Spinal cord (tissue), 10 donors: ENCODE measurements at places on chromosomes 16 and 17.
A peak's percentile ranks its signal among the peaks of the same experiment; 100 is the strongest.

DNA sequence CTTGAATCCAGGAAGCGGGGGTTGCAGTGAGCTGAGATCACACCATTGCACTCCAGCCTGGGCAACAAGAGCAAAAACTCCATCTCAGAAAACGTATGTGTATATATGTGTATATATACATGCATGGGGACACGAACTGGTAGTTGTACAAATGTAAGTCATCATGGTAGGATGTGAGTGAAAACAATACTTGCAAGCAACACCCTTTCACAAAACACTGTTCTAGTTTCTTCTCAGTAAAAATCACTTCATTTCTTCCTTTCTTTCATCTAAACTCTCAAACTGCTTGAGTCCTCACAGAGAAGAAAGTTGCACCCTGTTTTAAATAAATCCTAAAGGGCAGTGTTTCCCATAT is 51.8 kb downstream of the METTL16 start:
- no peak for DNase-seq

DNA sequence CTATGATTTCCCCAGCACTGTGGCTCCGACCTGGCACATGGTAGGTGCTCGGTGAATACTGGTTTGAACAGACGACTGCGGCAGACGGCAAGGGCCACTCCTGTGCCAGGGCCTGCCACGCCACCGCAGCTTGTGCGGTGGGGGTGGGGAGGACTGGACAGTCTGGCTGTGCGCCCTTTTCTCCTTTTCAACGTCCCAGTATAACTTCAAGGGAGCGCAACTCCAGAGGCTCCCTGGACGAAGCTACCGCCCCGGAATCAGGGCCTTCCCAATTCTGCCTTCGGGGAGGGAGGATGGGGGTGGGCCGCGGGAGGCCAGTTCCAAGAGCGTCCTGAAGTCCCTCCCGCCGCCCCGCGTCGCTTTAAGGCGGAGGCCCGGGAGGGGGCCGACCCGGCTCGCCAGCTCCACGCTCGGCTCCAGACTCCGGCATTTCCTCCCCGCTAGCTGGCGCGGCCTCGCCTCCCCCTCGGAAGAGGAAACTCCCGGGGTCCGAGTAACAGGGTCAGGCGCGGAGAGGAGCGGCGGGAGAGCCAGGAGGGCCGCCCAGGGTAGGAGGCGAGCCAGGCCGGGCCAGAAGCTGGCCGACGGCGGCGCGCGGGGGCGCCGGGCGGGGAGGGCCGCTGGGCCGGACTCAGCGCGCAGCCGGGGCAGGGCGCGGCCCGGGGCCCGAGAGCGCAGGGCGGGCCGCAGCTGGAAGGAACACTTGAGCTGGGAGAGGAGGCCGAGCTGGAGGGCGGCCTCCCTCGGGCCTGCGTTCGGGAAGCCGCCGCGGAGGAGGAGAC is at the start of gene ITPRIPL2:
Gene ITPRIPL2 (plus strand): TSS at position 388 of the 782 bp plus-strand sequence. CDS start 498 bp downstream, outside the sequence.
- peak; percentile 55 for DNase-seq

DNA sequence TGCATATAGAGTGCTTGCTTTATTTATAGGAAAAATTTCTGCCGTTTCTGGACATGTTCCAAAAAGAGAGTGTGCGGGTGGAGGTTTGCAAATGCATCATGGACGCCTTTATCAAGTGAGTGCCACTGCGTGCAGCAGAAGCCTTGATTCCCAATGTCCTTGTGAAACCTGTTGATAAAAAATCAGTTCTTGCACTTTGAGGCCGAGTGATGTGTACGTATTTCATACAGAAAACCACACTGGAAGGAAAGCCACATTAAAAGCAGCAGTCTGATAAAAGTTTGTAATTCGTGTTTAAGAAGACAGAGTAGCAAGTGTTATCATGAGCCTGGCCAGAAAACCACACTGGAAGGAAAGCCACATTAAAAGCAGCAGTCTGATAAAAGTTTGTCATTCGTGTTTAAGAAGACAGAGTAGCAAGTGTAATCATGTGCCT is 78.0 kb downstream of the KNOP1 start:
- no peak for DNase-seq

DNA sequence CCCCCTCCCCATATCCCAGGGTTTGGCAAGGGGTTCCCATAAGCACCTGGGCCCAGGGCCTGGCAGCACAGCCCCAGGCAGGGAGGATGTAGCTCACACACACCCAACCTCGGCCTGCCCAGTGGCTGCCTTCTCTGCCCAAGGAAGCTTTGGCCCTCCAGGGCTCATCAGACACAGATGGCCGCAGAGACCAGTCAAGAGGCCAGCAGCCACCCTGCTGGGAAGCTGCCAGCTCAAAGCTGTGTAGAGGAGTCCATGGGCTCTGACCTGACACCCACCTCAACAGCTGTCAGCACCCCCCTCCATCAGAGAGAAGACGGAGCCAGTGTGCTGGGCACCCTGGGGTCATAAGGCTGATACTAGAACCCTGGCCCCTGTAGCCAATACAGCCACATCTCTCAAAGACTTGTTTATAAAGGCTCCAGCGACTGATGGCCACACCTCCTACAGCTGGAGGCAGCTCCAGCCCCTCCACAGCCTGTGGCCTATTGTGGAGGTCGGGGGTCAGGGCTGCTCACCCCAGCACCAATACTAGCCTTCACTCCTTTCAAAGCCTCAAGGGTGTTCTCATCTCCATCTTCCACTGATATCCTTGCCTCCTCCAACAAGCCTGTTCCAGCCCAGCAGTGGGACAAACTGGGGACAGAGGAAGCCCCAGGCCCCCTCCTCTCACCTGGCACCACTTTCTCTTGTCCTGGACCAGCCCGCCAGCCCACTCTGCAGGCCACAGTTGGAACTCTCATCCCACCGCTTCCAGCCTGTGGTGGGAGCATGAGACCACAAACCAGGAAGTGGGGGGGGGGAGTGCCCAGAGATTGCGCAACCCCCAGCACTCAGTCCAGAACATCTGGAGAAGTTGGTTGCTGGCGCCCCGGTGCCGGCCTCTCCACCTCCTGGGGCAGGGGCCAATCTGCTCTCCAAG is 2.2 kb upstream of the MPG start:
- no peak for DNase-seq

DNA sequence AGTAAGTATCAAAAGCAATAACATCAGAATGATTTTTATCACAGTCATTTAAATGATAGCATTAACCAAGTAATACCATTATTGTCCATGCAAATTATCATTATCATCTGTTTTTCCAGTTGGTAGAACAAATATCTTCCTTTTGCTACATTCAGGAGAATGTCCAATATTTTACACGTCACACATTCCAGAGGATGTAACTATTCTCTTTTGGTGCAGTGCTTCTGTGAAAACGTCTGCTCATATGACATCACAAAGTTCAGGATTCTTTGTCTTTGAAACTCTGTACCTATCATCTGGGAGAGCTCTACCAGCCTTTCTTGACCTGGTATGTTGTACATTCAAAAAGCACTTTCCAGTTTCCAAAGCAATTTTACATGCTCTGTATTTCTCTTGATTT is 40.2 kb upstream of the PITPNM3 start:
- no peak for DNase-seq

DNA sequence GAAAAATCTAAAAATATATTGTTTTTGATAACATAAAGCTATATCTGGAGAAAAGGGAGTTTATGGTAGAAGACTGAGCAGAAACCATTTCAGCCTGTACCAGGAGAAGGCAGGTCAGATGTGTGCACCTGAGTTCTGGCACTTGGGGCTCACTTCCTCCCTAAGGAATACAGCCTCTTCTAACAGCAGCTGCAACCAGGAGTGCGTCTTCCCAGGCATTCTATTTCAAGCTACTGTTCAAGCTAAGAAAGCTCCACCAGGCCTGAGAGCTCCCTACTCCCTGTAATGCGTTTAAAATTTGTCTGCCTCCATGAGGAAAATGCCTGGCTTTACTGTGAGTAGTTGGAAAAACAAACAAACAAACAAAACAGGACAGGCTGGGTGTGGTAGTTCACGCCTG is 96.1 kb downstream of the ZNF778 start:
- DNase-seq: no peak

- no peak for DNase-seq
Observed at GRCh38 chr16:80518436-80518835, 22.4 kb upstream of the DYNLRB2 start.
